ENCODE measurements at places on chromosomes 4 and X.

- DNase-seq: no peak
These were observed 45.5 kb downstream of the SORCS2 start for GRCh38 chr4:7237873-7238272.

- no peak for DNase-seq
These were observed 29.6 kb downstream of the SLC16A2 start for GRCh38 chrX:74450803-74451449.

- no peak for DNase-seq
These were observed 4.8 kb upstream of the HGFAC start for GRCh38 chr4:3436798-3437581.

- DNase-seq: no peak
These were observed 84.1 kb downstream of the NHS start for GRCh38 chrX:17459008-17459611.

DNA sequence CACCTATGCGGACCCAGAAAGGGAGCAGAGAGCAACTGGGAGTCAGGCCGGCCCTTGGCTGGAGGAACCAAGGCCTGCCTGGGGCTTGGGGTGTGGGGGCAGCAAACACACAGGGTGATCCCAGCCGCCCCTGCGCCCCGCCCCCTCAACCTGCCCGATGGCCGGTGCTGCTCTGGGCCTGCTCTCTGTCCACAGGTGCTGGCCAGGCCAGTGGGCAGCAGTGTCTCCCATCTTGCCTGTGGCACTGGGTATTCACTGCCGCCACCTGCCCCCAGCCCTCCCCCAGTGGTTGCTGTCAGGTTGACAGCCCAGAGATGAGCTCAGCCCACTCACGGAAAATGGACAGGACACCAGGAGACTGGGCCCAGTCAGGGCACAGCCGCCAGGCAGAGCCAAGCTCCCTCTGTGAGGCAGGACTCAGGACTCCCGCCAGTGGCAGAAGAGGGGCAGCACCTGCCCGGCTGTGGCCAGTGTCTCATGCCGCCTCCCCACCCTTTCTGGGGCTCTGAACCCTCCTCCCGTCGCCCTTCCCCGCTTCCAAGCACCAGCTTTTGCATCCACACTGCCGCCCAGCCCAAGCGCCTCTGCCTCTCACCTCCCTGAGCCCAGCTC, 4.7 kb downstream of the NKX1-1 start:
- DNase-seq: no peak

- no peak for DNase-seq
These were observed 48.4 kb downstream of the IDS start for GRCh38 chrX:149456476-149457245.

GRCh38 chrX:103530545-103530944, 11.3 kb upstream of the RAB40A start:
- DNase-seq: no peak

- DNase-seq: no peak
These were observed 1622.1 kb downstream of the STIM2 start for GRCh38 chr4:28482580-28483270.

DNA sequence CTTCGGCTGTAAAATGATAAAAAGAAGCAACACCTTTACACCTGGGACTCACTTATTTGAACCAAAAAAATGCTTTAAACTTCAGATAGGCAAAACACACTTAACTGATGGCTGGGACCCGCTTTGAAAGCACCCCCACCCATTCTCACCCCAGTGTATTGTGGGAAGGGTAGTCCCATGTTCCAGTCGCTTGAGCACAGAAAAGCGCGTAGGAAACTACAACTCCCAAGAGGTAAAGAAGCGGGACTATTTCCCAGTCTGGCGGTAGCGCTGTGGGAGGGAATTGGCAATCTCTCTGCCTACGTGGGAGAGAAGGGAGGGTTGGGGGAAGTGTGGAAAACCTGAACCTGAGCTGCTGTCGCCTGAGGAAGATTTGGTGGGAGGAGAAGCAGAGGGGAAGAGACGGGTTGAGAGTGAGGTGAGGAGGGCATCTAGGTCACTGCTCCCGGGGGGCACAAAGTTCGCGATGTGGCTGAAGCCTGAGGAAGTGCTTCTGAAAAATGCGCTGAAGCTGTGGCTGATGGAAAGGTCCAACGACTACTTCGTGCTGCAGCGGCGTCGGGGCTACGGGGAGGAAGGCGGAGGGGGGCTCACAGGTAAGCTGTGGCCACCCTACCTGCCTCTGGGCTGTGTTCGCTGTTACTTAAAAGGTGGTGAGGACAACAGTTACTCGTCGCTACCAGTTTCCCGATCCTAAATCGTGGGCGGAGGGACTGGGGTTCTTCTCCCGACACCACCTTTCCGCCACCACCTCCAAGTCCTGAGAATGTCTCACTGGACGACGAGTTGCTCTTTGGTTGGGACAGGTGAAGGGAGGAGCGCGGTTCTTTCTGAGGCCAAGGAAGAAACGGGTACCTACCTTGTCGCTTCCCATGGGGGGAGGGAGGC, at the start of gene TBC1D8B:
TBC1D8B (plus strand) TSS at position 286 of the 888 bp plus-strand sequence; CDS start at position 467, 181 bp downstream.
- DNase-seq: no peak

GRCh38 chr4:30720021-30720660, at the start of gene PCDH7:
PCDH7 (plus strand) TSS chr4:30720369; CDS start chr4:30721423, 1,054 bp downstream.
- DNase-seq: no peak

GRCh38 chrX:133726211-133726630, 259.2 kb downstream of the GPC3 start:
- no peak for DNase-seq

DNA sequence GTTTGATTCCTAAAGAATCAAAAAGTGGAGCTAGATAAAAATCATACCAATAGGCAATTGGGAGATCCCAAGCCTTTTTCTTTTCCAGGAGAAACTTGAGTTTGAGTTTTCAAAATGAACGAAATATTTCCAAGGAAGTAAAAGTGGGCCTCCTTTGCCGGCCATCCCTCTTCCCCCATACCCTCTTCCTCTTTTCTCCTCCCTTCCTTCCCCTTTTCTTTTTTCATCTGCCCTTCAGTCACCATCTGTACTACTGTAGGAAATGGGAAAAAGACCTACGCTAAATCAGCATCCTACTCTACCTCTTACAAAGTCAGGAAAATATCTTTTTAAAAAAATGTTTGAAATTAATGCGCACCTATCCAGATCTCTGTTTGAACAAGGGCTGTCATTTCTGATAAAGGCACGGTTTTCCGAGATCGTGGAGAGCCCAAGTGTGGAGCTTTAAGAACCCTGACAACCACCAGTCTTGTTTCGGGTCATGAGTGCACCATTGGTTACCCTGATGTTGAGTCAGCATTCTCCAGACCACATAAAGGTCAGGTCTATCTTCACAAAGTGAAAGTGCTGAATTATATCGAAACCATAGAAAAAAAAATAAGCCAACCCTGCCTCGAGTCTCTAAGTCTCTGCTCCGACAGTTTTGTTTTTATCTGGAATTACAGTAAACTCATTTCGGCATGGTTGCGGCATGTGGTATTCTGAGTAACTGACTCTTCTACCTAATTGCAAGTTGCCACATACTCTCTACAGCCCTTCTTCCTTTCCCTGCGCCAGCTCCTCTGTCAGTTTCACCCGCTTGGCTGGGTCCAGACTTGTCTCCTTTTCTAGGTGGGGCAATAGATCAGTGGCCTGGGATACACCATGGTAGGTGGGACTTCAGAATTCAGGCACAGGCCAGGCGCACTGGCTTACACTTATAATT, 140.2 kb upstream of the KLF3 start:
- DNase-seq: no peak

GRCh38 chr4:79882806-79883205, 190.2 kb downstream of the ANTXR2 start:
- no peak for DNase-seq

GRCh38 chr4:137451172-137451825, 81.0 kb downstream of the PCDH18 start:
- DNase-seq: no peak

DNA sequence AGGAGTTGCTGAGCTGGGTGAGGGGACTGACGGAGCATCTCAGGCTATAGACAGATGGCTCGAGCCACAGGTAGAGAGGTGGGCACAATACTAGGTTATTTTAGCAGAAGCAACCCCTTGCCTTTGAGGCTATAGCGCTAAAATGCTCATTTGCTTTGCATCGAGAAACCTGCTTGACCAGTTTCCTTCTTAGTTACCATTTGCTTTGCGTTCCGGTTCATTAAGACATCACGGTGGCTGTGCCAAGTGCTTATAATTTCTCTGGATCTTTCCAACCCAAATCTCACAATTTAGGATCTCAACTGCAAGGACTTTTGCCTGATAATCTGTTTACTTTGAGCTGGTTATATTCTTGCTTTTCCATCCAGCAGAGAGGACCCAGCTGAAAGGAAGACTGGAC, 40.8 kb downstream of the DLG3 start:
- no peak for DNase-seq

- DNase-seq: no peak
These were observed 113.8 kb upstream of the GABRA2 start for GRCh38 chr4:46503739-46504138.

DNA sequence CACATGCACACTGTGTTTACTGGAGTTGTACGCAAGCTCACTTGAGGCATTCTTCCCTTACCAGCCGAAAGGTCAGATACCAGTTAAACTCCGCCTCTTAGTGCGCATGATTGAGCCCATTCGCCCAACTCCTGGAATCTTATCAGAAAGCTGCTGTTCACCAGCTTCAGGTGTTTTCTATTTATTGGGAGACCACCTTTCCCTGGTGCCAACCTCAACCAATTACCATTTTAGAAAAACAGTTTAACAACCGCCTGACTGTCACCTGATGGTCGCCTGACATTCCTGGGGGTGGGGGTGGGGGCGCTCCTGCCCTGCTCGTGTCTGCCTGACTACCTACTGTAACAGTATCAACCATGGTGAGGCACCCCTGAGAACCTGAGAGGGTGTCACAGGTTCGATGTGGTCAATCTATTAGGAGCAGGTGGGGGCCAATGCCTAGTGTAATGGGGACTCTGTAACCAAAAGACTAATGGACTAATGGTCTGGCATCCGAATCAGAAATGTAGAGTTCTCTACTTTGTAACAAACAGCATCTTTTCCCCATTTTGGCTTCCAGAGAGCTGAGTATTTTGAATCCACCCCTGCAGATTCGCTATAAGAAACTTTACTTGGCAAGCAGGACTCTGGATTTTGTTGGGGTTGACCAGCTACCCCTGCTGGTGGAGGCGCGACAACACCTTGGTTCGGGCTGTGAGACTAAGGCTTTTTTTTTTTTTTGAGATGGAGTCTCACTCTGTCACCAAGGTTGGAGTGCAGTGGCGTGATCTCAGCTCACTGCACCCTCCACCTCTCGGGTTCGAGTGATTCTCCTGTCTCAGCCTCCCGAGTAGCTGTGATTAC, 58.2 kb upstream of the ZNF157 start:
- DNase-seq: no peak
